ENCODE measurements at places on chromosomes 5 and 9.

GRCh38 chr5:181203093-181203711 is 1.8 kb downstream of the TRIM7 start:
- DNase-seq = no peak

GRCh38 chr5:124000538-124000937 is 488.6 kb downstream of the CSNK1G3 start:
- no peak for DNase-seq

- DNase-seq = peak; percentile 58
Measured at GRCh38 chr5:16456103-16456832, 9.3 kb downstream of the ZNF622 start.

DNA sequence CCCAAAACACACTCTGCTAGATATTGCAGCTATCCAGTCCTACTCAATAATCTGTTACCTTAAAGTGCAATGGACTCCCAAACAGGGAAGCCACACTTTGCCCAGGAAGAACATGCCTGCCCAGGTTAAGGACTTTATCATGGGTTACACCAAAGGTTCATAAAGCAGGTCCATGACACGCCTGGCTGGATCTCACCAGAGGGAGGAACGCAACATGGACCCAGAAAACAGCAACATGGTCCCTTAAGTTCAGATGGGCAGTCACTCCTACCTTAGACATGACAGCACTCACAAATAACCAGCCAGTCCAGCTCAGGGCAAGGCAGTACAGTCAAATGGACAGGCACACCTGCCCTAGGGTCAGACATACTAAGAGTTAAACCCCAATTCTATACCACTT is 3.8 kb downstream of the P4HA2 start:
- DNase-seq = no peak

GRCh38 chr5:33657804-33658440 is 217.2 kb downstream of the TARS1 start:
- DNase-seq = no peak

DNA sequence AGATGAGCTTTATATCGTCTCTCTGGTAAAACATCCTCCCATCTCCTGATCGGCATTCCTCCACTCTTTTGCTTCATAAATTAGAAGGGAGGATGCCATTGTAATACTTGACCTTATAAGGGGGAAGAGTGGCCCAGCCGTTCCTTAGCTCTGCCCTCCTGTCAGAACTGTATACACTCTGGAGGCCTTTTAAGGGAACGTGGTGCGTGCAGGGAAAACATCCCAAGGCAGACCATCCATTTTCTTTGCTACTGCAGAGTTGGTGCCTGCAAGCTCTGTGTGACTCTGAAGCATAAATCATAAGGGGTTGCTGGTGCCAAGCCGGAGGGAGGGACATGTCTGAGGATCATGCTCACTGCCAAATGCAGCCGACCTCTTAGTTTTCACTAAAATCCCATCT is 90.4 kb downstream of the PGM5 start:
- DNase-seq = no peak

DNA sequence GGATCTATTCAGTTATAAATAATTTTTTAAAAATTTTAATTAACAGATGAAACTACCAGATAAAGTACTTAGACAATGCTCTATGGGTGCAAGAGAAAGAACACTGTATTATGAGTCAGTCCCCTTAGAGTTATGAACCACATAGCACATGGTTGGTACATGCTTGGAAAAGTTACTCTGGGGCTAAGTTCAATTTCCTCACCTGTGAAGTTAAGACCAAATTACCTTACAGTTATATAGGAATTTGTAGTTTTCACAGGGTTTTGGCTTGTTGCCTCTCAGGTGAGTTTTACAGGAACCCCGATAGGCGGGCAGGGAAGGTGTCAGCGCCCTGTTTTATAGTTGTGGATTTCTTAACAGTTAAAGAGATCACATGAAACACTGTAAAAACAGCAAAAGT is 1.2 kb downstream of the PANK3 start:
- no peak for DNase-seq

GRCh38 chr9:125635888-125636287 is 71.1 kb downstream of the MAPKAP1 start:
- DNase-seq = no peak

DNA sequence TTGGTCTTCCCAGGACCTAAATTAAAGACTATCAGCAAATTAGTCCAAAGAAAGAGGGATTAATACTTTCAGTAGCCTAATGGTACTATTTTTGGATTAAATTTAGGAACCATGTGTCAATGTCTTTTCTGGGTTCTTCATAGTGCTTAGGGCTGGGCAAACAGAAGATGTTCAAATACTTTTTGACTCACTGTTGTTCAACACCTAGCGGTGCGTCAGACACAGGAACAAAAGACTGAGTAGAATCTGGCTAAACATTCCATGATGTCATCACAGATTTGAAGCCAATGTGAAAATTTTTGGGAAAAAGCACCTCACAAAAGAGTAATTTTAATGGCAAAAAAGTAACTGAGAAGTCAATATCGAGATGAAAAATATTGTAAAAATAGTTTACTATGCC is 544.4 kb downstream of the EFNA5 start:
- DNase-seq = no peak

GRCh38 chr9:89440951-89441654 is 56.8 kb downstream of the SEMA4D start:
- DNase-seq = no peak

DNA sequence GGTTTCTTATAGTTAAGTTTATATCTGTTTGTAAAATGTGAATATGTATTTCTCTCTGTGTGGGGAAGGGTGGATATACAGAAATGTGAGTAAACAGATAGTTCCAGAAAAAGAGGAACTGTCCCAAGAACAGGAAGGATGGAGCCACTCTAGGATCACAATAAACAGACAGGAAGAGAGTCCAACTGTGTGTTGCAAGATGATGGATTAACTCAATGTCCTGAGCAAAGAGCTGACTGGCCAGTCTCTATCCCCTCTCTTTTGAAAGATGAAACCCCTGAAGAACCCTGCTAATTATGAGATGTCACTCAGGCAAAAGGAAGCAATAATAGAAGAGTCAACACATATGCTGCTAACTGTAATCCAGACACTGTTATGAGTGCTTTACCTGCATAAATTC is 202.7 kb downstream of the SEMA6A start:
- DNase-seq = no peak

DNA sequence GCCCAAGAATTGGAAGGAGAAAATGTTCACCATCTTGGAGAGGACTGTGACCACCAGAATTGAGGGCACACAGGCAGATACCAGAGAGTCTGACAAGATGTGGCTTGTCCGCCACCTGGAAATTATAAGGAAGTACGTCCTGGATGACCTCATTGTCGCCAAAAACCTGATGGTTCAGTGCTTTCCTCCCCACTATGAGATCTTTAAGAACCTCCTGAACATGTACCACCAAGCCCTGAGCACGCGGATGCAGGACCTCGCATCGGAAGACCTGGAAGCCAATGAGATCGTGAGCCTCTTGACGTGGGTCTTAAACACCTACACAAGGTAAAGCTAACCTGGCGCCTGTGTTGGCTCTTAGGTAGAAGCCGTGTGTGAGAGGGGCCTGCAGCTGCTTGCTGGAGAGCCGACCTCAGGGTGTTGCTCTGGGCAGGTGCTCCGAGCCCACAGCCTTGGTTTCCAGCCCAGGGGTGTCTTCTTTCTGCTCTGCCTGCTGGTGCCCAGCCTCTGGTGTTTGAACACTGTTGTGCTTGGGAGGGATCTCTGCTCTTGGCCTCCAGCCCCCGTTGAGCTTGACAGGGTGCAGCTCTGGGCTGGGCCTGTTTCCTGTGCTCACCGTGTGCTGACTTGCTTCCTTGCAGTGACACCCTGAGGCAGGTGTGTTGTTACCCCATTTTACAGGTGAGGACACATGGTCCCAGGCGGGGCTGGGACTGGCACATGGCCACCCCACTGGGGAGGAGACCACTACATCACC is 10.9 kb downstream of the EXOC3 start:
- no peak for DNase-seq

- no peak for DNase-seq
Measured at GRCh38 chr5:27830546-27830945, 792.2 kb upstream of the CDH9 start.

GRCh38 chr9:134131471-134132207 is 4.2 kb upstream of the WDR5 start:
- no peak for DNase-seq

DNA sequence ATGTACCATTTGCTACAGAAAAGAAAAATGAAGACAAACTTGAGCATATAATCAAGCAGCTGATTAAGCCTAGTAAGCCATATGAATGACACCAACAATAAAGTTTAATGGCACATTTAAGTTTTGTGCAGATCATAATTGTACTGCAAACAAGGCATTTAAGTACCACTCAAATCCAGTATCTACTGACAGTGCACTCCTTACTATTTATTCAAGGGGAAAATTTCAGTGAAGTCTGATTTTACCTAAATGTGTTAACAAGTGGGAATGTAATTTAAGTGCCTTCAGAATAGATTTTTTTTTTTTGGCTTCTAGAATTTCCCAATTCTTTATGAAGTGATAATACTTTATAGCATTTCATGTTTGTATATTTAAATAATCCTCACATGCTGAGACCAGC is 341.0 kb upstream of the POU5F2 start:
- DNase-seq = no peak

GRCh38 chr9:80223897-80224296 is 652.1 kb downstream of the TLE4 start:
- no peak for DNase-seq

GRCh38 chr5:88143693-88144218 is 124.9 kb downstream of the TMEM161B start:
- no peak for DNase-seq

GRCh38 chr5:122321921-122322320 is 9.9 kb downstream of the SNCAIP start:
- no peak for DNase-seq

GRCh38 chr5:38896760-38897159 is 50.9 kb downstream of the OSMR start:
- no peak for DNase-seq

DNA sequence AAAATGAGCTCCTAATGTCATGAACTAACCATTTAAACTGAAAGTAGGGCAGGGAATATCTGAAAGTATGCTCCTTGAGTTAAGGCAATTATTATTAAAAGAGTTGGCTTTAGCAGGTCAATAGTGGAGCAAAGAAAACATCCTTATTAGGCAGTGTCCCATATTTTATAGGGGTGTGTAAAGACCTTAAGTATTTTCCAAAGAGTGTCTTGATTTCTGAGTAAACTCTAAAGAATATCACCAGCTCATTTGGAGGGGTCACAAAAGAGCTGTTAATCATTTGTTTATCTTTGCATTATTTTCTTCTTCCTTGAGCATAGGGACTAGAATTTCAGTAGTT is 109.3 kb downstream of the MUSK start:
- DNase-seq = no peak

DNA sequence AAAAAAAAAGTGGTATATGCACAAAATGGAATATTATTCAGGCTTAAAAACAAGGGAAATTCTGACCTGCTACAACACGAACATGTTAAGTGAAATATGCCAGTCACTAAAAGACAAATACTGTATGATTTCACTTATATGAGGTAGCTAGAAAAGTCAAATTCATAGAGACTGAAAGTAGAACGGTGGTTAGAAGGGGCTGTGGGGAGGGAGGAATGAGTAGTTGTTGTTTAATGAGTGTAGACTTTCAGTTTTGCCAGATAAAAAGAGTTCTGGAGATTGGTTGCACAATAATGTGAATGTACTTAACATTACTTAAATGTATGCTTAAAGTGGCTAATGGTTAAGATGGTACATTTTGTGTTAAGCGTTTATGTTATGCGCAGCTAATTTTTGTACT is 79.5 kb upstream of the IL12B start:
- no peak for DNase-seq

GRCh38 chr5:148732692-148733091 is 78.4 kb upstream of the HTR4 start:
- no peak for DNase-seq

DNA sequence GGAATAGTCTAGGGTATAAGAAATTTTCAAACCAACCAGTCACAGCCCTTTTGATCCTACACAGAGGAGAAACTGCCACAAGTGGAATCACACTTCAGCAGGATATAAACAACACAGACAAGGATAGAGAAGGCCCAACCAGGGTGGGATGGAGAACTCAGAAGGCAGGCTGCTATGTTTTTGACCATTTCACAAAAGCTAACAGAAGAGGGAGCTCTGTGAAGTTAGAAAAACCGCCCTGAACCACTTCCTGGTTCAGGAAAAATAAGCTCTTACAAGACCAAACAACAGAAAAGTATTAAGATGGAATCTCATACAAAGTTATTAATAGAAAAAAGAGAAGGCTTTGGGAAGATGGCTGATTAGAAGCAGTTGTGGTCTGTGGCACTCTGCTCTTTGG is 960 bp upstream of the IFNB1 start:
- DNase-seq = no peak

DNA sequence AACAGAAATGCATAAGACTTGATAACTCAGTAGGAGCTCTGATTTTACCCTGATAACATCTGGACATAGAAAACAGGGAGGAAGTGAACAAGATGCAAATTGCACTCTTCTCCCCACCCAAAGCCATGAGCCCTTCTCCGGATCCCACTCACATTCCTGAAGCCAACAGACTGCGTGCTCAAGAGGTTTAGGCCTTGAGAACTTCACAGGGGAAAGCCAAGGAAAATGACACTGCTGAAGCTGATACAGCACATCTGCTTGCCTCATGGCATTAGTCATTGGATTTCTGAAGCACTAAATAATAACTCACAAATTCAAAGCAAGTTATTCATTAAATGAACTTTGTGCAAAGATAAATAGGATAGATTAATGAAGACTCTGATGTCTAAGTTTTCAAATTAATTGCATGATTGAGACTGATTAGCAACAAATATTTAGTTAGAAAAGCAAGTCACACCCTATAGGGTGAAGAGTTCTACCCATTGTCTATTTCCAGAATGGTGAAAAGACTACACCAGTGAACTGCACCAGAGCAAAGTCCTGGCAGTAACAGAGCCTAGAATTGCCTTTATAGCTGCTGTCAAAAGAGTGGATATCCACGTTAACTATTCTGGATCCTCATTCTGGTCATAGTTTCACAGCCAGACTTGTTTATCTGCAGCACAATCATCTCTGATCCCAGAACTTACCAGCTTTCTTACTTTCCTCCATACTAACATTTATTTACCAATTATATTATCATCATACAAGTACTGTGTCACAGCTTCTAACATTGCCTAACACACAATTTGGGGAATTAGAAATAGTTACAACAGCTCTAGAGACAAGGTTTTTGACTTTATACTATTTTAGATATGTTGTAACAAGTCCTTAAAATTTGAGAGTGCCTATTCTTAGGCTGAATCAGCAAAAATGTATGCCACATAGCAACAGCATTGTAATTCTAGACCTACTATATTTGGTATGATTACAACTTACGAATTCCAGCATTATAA is 432.1 kb upstream of the RGMB start:
- DNase-seq = no peak

- DNase-seq = no peak
Measured at GRCh38 chr5:11415751-11416150, 488.5 kb downstream of the CTNND2 start.

DNA sequence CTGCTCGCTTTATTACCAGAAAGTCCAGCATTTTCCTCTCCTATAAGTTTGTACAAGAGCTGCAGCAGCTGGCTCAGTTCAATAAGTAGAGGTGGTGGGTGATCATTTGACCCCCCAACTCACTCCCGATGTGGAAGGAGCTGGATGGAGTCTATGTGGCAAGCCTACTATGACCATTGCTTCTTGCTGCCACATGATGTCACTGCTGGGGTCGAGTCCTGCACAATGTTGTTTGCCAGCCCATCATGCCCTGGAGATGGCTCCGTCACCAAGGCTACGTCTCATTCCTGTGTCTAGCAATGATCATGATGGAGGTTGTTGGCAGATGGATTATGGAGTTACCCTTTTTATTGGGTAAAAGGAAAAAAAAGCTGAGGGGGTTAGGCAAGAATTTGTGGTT is 266.3 kb downstream of the PSAT1 start:
- no peak for DNase-seq

- DNase-seq = no peak
Measured at GRCh38 chr9:134570711-134571325, 70.8 kb upstream of the COL5A1 start.

All from smooth muscle cell of the brain vasculature (primary cell).